ENCODE measurements at places on chromosomes 11 and 22.
A peak's percentile ranks its signal among the peaks of the same experiment; 100 is the strongest.

- no peak for DNase-seq
Measured at GRCh38 chr11:1744137-1744886, 6.1 kb downstream of the IFITM10 start.

DNA sequence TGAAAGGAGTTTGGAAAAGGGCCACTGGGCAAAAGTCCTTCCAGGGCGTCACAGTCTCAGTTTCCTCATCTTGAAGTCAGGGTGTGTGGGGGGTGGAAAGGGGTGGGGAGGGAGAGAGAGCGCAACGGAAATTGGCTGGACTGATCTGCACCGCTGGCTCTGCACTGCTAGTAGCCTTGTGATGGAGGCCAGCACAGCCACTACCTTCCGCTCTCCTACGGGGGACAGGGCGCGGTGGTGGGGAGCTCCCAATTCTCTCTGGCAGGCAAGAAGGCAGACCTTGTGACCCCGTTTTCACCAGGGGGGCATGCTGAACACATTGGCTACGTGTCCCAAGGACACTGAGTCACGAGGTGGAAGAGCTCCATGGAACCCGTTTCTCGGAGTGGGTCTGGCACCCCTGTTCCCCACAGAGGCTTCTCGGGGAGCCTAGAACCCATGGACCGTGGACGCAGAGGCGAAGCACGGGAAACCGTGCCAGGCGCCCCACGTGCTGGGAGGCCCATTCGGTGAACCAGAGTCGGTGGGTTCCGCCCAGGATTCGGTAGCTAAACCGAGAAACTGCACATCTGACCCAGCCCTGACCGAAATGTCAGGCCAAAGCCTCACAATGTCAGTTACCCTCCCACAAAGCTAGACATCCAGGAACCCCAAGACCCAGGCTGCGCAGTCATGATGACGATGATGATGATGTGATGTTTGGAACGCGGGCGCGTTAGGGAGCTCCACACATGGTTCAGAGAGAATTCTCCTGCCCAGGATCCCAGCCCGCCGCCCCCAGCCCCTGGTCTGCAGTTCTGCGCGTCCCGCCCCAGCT, 28.3 kb upstream of the WNT11 start:
- no peak for DNase-seq

DNA sequence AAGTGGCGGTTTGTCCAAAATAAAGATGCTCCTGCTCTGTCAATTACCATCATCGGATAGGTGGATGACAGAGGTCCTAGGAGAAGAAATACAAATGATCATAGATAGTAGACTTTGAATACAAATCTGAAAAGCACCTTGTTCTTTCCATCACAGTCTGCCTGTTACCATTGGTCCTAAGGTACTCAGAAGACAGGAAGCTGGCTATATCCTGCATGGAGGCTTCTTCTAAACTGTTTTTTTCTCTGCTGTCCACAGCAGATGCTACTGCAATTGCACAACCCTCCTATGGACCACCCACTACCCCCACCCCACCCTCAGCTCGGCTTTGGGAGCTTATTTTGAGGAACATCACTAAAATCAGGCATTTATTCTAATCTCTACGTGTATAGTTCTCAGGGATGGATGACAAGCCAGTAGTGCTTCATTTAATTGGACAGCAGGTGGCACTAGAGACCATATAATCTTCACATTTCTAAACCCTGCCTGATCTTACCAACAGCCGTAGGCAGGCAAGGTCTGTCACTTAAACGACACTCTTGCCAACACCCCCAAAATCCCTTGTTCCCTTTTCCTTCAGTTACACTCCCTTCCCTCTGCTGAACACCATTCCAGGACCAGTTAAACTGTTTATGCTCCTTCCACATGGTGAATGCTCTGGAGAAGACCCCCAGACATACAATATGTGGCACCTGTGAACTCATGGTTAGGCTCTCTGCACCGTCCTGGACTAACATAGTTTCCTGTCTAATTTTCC, 6.6 kb upstream of the PTS start:
- peak; percentile 62 for DNase-seq

- no peak for DNase-seq
Measured at GRCh38 chr11:18071098-18071705, 25.1 kb upstream of the TPH1 start.
